Activated CD4-positive, alpha-beta T cell treated with anti-CD3 and anti-CD28 coated beads for 4 hours (primary cell): ENCODE measurements at places on chromosomes 12 and 14.

DNA sequence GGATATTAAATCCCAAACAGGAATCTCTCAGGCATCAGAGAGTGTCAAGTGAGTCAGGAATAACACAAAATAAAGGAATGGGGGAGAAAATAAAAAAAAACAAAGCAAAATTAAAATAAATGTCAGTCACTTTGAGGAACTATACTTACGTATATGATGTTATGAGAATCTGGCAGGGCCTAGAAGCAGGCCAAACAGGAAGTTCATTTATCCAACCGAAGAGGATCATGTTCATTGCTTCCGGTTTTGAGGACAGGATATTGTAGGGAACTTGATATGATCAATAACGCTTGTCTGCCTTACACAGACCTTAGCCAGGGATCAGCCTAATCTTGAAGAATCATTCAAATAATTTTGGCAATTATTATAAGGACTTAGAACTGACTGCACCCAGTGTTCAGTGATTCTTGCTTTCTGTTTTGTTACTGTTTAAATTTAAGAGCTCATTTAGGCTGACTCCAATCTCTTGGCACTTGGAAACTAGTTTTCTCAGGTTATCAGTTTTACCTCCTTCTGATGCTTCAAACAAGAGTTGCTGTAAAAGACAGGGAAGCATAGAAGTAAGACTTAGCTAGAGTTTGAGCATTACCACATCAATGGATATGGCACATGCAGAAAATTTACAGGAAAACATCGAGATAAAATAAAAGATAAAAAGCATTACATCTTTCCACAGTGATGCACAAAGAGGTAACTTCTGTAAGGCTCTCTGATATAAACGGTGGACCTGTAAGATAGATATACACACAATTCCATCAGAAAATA is 53.4 kb downstream of the ZFC3H1 start:
- DNase-seq, result no peak

- no peak for DNase-seq
Observed at GRCh38 chr12:38373784-38374183, 57.2 kb downstream of the ALG10B start.

DNA sequence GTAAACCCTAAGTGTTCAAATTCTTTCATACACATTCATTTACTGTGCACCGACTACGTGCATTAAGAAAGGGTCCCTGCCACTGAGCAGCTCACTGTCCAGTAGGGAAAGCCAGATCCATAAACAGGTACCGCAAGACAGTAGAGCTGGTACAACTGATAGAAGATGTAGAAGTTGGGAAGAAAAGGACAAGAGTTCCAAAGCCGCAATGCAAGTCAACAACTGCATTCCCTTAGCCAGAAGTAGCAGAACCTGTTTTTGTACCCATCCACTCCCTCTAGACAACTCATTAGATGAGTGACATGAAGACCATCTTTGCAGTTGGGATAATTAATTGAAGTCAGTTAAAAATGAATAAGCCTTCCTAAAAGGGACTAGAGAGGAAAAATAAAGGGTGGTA is 1.3 kb downstream of the SENP1 start:
- no peak for DNase-seq

- no peak for DNase-seq
Observed at GRCh38 chr14:55316564-55316963, 45.3 kb downstream of the FBXO34 start.

DNA sequence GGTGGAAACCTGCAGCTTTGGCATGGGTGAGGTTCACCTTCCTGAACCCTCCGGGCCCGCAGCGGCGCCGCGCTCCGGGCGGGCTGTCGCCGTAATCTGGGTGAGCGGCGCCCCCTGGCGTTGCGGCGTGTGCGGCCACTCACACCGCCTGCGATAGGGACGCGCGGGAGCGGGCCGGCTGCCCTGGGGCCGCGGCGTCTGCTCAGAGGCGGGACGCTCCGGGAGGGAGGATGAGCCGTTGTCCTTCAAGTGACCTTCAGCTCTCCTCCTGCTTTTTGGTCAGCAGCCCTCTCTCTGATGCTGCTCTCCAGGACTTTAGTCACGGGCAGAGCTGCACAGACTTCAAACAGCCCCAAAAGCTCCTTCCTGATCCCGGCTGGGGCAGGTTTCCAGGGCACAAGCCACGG is 211.7 kb upstream of the FKBP4 start:
- DNase-seq, result peak; percentile 8

GRCh38 chr12:64618953-64619590 is 8.8 kb downstream of the RASSF3 start:
- DNase-seq, result no peak

DNA sequence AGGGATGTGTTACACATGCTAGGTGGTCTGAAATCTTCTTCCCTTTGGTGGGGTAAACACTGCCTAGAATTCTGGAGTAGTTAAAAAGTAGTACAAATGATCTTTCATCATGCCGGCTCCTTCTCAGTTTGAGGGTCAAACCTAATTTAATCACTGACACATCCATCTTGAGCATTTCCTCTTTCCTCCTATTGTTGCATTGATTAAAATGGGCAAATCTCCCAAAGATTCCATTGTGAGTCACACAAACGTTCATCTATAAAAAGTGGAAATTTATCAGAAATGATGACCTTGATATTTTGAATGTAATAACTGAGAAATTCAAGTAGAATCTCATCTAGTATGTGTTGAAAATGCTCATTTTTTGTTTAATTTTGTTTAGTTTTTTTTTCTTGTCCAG is 996.0 kb downstream of the NRXN3 start:
- DNase-seq, result no peak

DNA sequence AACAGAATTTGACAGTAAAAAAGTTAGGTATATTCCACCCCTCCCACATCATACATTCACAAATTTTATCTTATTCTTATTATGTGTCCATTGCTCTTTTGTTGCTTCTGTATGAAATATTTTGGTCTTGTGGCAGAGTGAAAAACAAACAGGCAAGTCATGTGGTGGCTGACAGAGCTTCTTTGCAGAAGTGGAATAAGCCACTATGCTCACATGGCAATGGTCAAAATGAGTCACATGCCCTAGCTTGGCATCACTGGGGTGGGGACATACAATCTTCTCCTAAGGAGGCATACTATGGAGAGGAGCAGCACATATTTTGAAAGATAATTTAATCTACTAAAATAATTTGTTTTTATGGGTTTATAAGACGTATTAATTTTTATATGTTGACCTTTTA is 27.7 kb upstream of the CMA1 start:
- DNase-seq, result no peak
